Fibroblast of lung (primary cell): ENCODE measurements at places on chromosomes 13 and 19. TPM values are rescaled to one million over a fixed set of nuclear protein-coding genes. Genes with fewer than 3 reads are reported as not detected.
A peak's percentile ranks its signal among the peaks of the same experiment; 100 is the strongest.

- peak; percentile 78 for DNase-seq
These were observed 30.7 kb downstream of the LMO7 start for GRCh38 chr13:75666646-75667351.

DNA sequence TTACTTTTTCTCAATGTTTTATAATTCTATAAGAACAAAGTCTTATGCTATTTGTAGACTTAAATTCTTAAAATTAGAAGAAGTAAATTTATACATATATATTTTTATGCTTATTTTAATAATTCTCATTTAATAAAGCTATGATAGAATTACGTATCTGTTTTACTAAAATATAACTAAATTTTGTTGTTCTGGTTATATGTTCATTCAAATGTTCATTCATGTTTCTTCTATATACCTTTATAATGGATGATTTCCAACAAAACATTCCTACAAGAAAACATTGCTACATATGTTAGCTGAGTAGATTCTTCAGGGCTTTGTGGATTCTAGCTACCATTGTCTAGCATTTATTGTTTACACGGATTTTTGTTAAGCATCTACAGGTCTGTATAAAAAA is 634.3 kb upstream of the PCDH20 start:
- DNase-seq: no peak

DNA sequence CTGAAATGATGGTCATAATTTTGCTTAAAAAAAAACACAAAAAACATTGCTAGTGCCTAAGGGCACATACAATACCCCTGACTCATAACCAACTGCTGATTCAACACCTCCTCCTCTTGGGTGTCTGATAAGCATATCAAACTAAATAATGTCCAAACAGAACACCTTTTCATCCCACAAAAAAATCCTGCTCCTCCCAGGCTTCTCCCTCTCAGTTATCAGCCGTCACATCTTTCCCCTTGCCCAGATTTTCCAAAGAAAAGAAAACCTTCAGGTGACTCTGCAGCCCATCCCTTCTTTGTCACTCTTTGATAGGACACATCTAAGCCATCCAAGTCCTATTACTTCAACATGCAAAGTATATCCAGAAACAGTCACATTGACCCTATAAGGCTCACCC is 46.9 kb downstream of the ABCC4 start:
- peak; percentile 69 for DNase-seq

The MRPL57 gene
- 8.9 and 10.4 TPM in 2 replicates for polyA plus RNA-seq

DNA sequence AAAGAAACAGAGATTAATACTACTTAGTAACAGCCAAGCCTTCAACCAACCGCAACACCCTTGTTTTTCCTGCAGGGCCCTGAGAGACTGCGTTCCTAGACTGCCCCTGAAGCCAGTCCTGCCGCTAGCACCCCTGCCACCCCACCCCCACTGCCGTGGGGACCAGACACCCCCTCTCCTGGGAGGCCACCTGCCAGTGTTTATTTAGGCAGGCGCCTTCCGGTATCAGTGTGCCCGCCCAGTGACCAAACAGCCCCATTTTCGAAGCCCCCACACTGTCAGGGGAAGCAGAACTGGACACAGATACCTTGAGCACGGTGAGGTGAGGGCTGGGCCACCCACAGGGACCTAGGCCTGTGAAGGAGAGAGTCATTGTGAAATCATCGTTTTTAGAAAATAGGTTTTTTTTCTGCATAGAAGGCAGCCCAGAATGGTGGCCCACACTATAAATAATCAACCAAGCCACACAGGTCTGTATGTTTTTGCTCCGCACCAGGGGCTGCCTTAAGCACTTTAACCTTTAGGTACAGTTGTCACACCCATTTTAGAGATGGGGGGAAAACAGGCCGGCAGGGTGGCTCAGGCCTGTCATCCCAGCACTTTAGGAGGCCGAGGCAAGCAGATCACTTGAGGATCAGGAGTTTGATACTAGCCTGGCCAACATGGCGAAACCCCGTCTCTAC is 3.5 kb upstream of the TLE5 start:
- no peak for DNase-seq

DNA sequence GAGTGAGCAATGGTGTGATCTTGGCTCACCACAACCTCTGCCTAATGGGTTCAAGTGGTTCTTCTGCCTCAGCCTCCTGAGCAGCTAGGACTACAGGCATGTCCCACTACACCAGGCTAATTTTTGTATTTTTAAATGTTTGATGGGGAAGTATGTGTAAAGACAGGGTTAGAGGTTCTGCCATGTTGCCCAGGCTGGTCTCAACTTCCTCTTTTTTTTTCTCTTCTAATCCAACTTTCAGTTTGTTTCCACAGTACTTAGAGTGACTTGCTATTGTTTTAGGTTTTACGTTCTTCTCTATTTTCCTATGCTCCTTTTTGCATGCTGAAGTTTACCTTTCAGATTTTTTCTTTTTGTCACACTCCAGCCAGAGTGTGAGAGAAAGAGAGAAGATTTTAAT is 1433.0 kb downstream of the UQCRFS1 start:
- no peak for DNase-seq

The DACT3 gene
- 9.3 and 11.5 TPM in 2 replicates for polyA plus RNA-seq

The ZNF229 gene
- polyA plus RNA-seq: 5.7 and 5.8 TPM in 2 replicates
